ENCODE measurements at places on chromosomes 3 and 15. TPM values are rescaled to one million over a fixed set of nuclear protein-coding genes. Genes with fewer than 3 reads are reported as not detected.

DNA sequence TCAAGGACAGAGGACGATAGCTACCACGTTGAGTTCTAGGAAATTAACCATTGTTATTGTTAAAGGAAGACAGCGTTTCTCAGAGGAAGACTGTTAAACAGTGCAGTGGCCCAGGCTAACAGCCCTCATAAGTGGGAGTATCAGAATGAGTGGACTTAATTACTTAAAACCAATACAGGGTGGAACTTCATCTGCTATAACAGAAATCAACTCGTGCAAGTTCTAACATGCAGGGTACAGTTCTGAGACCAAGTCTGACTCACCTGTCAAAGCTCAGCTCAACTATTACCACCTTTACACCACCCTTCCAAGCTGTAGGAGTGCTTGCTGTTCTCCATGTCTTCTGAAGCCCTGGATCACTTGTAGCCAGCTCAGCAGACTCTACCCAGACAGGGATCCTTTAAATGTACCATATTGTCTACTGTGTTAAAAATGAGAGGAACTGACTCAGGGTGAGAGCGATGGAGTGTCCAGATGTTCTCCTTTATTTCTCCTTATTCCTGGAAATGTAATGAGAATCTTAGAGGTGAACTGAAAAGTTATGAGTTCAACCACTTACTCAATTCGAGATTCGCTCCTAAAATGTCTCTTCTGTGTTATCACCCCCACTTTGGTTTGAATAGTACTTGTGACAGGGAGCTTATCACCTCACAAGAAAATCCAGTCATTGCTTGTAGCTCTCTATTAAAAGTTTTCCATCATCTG is 26.5 kb downstream of the CD86 start:
- DNase-seq, result no peak

- no peak for DNase-seq
Observed at GRCh38 chr3:53147151-53147902, 13.7 kb upstream of the PRKCD start.

- no peak for DNase-seq
Observed at GRCh38 chr15:63436872-63437375, 55.3 kb upstream of the CA12 start.

GRCh38 chr3:178284181-178284580 is 252.1 kb upstream of the KCNMB2 start:
- DNase-seq, result no peak

The UACA gene
- total RNA-seq, result 40.3 TPM

The ABHD14A gene
- total RNA-seq, result 31.9 TPM

All from vagina (tissue), 2 donors.